CD4-positive, CD25-positive, alpha-beta regulatory T cell (primary cell): ENCODE measurements at places on chromosomes 16 and 17. TPM values are rescaled to one million over a fixed set of nuclear protein-coding genes. Genes with fewer than 3 reads are reported as not detected.

- no peaks in the 10 kb centered on the region for H3K36me3 ChIP-seq
- no peak overlapping the region for H3K4me3 ChIP-seq
- DNase-seq: no peak
- H3K27me3 ChIP-seq: no peaks in the 10 kb centered on the region
- no peak overlapping the region for H3K27ac ChIP-seq
These were observed 579.1 kb downstream of the CDH13 start for GRCh38 chr16:83205896-83206295.

- no peak within 1 kb of the TSS for H3K4me3 ChIP-seq
- no peaks in the 10 kb centered on the region for H3K4me1 ChIP-seq
- H3K36me3 ChIP-seq: no peaks in the 10 kb centered on the region
- H3K27ac ChIP-seq: no peak within 1 kb of the TSS
- no peak for DNase-seq
These were observed at the start of gene HSD17B2 for GRCh38 chr16:82034981-82035612. HSD17B2 (plus strand) TSS chr16:82035253; CDS start chr16:82035425, 172 bp downstream.

DNA sequence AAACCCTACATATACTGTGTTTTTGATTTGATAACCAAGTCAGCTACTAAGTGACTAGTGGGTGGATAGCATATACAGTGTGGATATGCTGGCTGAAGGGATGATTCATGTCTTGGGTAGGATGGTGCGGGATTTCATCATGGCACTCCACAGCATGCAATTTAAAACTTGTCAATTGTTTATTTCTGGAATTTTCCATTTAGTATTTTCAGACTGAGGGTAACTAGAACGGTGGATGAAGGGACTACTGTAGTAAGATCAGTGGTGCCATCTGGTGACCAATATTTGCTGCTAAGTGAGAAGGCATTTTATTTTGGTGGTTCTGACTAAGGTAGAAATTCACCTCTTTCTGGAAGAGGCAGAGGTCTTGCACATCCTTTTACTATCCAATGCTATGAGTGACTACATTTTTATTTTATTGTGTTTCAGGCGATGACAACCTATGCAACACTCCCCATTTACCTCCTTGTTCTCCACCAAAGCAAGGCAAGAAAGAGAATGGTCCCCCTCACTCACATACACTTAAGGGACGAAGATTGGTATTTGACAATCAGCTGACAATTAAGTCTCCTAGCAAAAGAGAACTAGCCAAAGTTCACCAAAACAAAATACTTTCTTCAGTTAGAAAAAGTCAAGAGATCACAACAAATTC lies 3.1 kb downstream of the CDC6 start:
- peaks cover 8% of the 10 kb centered on the region for H3K4me1 ChIP-seq
- no peaks in the 10 kb centered on the region for H3K27me3 ChIP-seq
- no peaks in the 10 kb centered on the region for H3K36me3 ChIP-seq

DNA sequence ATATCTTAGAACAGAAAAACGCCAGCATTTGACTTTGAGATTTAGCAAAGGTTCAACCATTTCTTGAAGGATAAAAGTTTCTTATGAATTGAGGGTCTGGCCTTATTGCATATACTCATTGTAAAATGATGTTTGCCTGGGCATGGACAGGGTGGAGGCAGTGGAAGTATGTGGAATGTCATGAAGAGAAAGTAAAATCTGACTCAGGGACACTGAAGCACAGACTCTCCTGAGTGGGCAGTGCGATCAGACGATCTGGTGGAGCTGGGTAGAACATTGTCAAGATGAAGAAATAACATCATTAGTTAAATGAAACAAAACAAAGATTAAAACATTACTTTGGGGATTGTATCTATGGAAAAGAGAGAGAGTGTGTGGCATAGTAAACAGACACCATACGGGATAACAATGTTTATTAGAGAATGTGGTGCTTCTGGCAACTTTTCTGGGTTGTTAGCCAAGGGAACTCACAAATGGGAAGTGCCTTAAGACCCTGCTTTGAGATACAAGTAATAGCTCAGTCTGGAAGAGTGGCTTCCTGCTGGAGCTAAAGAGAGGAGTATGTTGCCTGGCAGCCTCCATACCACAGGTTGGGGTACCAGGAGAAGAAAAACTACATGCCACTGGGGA lies 4.4 kb downstream of the MAP3K3 start:
- H3K27ac ChIP-seq: no peak overlapping the region
- peaks cover 6% of the 10 kb centered on the region for H3K36me3 ChIP-seq
- no peak overlapping the region for H3K4me3 ChIP-seq
- no peak for DNase-seq

GRCh38 chr16:81996664-81997509 lies 14.4 kb downstream of the SDR42E1 start:
- DNase-seq: no peak
- no peaks in the 10 kb centered on the region for H3K4me1 ChIP-seq
- no peak overlapping the region for H3K4me3 ChIP-seq
- H3K27ac ChIP-seq: no peak overlapping the region
- H3K36me3 ChIP-seq: peaks cover 34% of the 10 kb centered on the region
- H3K27me3 ChIP-seq: no peaks in the 10 kb centered on the region

DNA sequence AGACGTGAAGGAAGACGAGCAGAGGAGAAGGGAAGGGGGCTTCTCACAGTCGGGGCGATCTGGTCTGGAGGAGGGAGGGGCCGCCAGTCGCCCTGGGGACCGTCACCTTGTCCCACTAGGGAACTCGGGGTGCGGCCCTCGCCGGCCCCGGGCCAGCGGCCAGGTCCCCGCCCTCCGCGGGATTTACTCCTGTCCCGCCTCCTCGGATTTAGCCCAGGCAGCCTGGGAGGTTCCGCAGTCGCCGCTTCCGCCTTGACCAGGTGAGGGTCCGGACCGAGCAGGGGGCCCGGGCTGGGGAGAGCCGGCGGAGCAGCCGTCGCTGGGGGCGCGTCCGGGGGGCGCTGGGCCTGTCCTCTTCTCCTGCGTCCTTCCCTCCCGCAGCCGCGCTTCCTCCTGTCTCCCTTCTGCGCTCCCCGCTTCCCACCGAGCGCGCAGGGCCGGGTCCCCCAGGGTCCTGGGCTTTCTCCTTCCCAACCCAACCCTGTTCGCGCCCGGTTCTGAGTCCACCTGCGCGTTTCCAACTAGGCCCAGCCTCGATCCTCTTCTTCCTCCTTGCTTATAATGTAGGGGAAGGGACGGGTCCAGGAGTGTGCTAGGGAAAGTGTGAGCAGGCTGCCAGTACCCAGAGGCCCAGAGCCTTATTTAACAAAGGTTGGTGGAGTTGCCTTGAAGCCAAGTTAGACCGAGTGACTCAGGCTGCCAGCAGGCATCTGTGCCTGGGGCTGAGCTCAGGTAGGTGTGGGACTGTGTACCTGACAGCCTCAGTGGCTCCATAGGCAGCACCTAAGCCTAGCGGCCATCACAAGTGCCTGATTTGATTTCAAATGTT lies at the start of gene TNK1:
TNK1 (plus strand) TSS at position 235 of the 829 bp plus-strand sequence. CDS start 1,838 bp downstream, outside the sequence.
- H3K27ac ChIP-seq: no peak within 1 kb of the TSS
- H3K36me3 ChIP-seq: no peaks in the 10 kb centered on the region
- H3K27me3 ChIP-seq: peaks cover 18% of the 10 kb centered on the region
- peaks cover 19% of the 10 kb centered on the region for H3K4me1 ChIP-seq
- no peak for DNase-seq

GRCh38 chr17:31841850-31842194 lies 17.2 kb downstream of the COPRS start:
- no peaks in the 10 kb centered on the region for H3K36me3 ChIP-seq
- no peak for DNase-seq
- H3K4me3 ChIP-seq: no peak overlapping the region
- H3K27ac ChIP-seq: no peak overlapping the region
- H3K27me3 ChIP-seq: peaks cover 5% of the 10 kb centered on the region

GRCh38 chr17:54007855-54008254 lies 185.1 kb downstream of the KIF2B start:
- no peaks in the 10 kb centered on the region for H3K4me1 ChIP-seq
- no peak overlapping the region for H3K27ac ChIP-seq
- no peak for DNase-seq

- peak overlapping the region; percentile 96 for H3K27ac ChIP-seq
- no peaks in the 10 kb centered on the region for H3K27me3 ChIP-seq
- DNase-seq: no peak
- H3K36me3 ChIP-seq: no peaks in the 10 kb centered on the region
These were observed 303.8 kb downstream of the SEC14L1 start for GRCh38 chr17:77444628-77444983.

Gene CD300E
- 0.06 TPM for polyA plus RNA-seq

Gene ABCA8
- polyA plus RNA-seq: not detected

Gene NXN
- polyA plus RNA-seq: 0.44 TPM

Gene SPAG5
- 2.2 TPM for polyA plus RNA-seq

Gene PLLP
- 0.46 TPM for polyA plus RNA-seq

Gene RNF112
- polyA plus RNA-seq: not detected

Gene SMARCD2
- polyA plus RNA-seq: 104 TPM

Gene TBC1D3
- polyA plus RNA-seq: not detected
